ENCODE measurements at places on chromosomes 16 and 17.

- DNase-seq: no peak
Observed at GRCh38 chr17:34645594-34645993, 66.2 kb downstream of the TMEM132E start.

GRCh38 chr17:69327060-69327831, at the start of gene ABCA5:
Gene ABCA5, minus strand, starts transcription at chr17:69327133. Its CDS starts 12,718 bp downstream, at chr17:69314415.
- peak; percentile 79 for DNase-seq

GRCh38 chr16:11010575-11011221, 66.3 kb downstream of the CLEC16A start:
- DNase-seq: no peak

DNA sequence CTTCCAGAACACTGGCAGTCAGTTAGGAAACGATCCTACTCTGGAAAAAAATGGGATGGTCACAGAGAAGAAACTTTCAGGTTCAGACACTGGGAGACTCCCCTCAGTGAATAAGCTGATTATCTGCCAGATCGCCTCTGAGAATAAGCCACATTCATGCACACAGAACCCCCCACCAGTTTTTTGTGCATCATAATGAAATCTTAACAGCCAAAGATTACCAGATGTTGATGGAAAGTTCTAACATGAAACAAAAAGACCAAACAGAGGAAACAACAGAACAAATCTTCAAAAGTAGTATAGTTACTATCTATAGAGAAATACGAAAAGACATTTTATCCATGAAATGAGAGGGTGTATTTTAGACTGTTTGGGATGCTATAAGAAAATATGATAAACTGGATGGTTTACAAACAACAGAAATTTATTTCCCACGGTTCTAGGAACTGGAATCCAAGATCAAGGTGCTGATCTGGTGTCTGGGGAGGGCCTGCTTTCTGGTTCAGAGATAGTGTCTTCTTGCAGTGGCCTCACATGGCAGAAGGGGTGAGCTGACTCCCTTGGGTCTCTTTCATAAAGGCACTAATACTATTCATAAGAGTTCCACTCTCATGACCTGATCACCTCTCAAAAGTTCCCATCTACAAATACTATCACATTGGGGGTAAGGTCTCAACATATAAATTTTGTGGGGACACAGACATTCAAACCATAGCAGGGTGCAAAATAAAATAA, 8.0 kb upstream of the AMZ2 start:
- no peak for DNase-seq

DNA sequence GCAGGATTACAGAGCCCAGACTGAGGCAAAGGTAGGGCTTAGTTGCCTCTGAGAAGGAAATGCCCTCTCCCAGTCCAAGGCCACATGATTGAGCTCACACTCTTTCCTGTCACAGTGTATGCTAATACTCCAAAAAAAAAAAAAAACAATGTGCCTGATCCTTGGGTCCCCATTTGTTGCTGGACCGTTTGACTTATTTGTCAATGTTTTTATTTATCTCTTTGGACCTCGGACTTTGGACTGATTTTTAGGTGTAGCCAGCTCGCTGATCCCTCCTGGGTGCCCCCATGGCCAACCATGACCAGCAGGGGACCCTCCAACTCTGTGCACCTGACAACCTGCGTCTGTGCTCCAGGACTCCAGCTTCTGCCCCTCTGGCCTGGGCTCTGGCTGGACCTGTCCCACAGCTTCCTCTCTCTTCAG, 622 bp upstream of the CCL16 start:
- no peak for DNase-seq

Data from IMR-90 (cell line).